ENCODE measurements at places on chromosomes 11 and 22. TPM values are rescaled to one million over a fixed set of nuclear protein-coding genes. Genes with fewer than 3 reads are reported as not detected.

- no peak for DNase-seq
Measured at GRCh38 chr11:304915-305843, 2.4 kb upstream of the IFITM2 start.

DNA sequence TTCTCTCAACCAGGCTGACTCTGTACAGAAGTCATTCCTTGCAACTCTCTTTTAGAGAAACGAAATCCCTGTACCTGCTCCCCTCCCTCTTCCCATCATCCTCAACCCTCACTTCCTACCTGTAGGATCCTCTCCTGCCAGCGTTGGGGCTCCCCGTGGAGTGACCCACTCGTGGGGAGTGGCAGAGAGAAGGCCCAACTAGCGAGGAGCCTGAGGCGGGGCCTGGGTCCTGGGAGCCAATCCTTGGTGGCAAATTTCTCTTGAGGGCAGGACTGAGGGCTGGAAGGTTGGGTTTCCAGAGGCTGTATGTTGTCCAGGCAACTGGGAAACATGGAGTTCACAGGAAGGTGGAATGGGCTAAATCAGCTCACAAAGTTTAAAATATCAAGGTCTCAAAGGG lies 10.4 kb downstream of the NHERF4 start:
- DNase-seq = no peak

Gene TRIM49
- polyA plus RNA-seq = not detected

Gene NAALAD2
- not detected for polyA plus RNA-seq

DNA sequence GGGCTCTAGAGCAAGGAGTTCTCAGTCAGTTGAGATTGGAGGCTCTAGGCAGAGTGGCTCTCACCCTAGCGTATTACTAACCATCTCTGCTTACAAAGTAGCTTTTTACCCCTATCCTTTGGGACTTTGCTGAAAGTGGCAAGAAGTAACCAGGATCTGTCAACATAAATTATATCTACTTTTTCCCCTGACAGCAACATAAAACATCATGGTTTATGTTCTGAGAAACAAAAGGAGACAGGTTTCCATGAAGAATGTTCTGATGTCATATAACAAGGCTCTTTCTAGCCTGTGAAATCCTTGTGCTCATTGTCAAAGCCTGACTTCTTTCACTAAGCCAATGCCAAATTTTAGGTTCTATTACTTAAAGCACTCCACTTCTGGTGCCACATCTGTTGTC lies 7.2 kb upstream of the EIF3M start:
- DNase-seq = no peak

DNA sequence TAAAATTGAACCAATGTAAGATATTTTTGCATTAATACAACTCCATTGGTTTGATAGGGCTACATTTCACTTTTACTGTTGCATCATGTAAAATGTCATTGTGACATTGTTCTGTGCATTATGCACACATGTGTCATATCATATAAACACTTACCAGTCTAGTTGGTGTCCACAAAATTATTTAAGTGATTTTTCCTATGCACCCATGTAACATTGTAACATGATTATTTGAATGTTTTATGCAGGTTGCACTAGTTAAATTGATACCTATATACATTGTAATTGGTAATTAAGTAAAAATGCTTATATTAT lies 9.6 kb upstream of the BIRC3 start:
- DNase-seq = no peak

DNA sequence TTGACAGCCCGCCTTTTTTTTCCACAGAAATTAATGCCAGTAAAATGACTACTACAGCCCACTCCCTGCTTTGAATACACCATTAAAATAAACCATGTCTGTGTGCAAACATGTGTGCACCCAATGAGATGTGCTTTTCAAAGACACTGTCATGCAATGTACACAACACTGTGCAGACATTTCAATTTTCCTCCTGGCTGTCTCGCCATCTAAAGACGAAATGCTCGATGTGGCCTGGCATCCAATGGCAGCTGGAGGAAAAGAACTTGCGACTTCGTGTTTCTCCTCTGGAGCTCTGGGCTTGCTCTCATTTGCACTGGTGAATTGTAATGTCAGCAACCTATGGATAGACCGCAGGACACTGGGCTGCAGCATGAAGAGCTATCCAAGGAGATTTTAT lies 147.0 kb upstream of the NAV2 start:
- DNase-seq = no peak
